ENCODE measurements at places on chromosomes 1 and 21.

DNA sequence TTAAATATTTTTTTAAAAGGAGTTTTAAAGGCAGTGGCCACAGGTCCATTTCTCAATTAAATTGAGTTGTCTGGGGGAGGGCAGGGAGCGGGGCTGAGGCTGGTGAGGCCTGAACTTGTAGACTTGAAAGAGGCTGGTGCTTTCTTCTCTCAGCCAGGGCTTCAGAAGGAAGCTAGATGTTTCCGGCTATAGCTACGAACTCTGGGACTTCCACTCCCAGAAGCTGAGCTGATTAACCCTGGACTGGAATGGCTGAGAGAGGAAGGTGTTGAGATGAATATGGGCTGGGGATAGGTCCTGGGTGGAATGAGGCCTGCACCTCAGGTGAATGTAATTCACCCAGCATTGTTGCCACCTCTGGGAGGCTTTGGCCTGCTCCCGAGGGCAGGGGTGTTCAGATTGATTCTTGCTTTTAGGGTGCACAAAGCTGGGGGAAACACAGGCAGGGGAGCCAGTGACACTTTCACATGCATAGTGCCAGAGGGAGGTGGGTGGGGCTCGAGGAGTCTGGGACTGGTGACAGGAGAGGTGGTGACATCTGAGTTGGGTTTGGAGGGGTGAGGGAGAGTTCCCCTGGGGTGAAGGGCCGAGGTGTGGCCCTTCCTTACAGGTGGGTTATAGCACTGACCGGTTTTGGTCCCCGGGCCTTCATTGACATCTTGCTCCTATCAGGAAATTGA lies 18.2 kb downstream of the LDLRAP1 start:
- no peak for DNase-seq

GRCh38 chr1:147669469-147670318 lies 630 bp downstream of the ACP6 start:
- DNase-seq, result peak; percentile 61

- peak; percentile 84 for DNase-seq
Observed at GRCh38 chr1:109391157-109391556, 6.6 kb downstream of the SORT1 start.

DNA sequence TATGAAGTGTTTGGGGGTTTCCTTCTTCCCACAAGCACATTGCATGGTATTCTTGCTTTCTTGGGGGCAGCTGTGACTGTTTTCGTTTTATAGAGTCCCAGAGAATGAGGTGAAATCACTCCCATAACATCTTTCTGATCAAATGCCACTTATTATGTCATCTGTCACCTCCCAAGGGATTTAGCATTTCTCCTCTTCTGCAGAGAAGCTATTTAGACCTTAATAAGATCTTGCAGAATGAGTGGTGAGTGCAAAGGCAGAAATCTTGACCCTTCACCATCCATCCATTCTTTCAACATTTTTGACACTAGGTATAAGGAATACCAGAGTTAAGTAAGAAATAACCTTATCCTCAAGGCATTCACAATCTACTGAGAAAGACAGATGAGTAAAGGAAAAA lies 318.6 kb upstream of the POU3F1 start:
- DNase-seq, result no peak

DNA sequence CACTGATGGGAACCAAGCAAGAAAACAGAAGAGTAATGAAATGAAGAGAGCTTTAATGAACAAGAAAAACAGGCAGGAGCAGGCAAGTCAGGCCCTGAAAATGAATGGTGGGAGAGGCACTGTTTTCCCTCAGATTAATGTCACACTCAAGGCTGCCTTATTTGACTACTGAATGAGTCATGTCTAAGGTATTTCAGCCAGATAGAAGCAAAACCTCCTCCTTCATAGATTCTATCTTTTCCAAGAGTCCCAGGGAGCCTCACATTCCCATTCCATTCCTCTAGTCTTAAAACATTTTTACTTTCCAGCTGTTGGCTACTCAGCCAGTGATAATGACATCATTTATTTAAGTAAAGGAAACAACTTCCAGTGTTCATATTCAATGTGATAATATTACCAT lies 228.4 kb upstream of the NRIP1 start:
- DNase-seq, result peak; percentile 96

DNA sequence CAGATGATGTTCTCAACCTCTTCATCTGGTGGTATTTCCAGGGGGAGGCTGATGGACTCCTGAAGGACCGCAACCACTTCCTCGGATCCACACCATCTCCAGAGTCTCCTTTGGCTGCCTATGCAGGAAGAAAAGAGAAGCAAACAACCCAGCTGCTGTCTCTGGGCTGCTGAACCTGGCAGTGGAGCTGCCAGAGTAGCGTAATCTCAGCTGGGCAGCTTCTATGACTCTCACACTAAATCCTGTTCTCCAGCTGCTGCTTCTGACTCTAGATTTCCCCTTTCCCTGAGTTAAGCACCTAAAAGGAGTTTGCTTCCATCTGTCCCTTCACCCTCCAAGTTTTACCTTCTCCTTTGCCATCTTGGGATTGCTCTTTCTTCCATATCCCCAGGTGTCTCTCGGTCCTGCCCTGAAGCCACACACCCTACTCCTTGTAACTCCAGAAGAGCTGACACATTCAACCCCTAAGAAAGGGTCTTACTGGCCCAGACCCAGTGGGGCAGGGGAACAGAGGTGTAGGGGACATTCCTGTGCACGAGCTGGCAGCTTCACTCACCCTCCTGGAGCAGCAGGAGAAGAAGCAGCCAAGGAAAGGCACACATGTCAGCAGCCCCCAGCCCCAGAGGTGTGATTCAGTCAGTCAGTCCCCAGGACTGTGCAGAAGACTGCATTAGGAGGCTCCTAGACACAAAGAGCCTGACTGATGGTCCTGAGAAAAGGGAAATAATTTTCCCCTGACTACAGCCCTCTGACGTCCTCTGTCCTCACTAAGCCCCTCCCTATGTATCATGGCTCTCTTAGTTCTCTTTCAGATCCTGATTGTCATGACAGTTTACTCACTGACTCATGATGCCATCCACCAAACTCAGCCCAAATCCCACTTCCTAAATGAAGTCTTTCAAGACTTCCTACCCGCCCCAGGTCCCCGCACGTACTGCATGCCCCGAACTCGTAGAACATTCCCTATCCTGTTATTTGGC lies at the start of gene SLAMF9:
Gene SLAMF9, minus strand, starts transcription at position 702 of the 980 bp plus-strand sequence. Its CDS starts 100 bp downstream, at position 602.
- peak; percentile 59 for DNase-seq

DNA sequence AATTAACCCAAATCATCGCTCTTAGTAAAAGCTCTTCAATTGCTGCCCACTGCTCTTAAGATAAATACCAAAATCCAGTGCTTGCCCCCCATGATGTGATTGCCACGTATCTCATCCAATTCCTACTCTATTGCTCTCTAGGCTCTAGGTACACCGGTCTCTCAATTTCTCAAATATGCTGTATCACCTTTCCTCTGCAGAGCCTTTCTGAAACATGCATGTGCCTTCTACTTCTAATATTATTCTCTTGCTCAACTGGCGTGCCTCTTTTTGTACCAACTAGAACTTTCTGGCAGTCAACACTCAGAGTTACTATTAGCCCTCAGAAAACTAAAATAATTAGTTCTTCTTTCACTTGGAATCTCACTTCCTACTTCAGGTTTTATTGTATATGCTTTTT lies 111.7 kb upstream of the LBR start:
- DNase-seq, result no peak

- DNase-seq, result no peak
Observed at GRCh38 chr21:44889625-44890337, 16.3 kb upstream of the PTTG1IP start.

DNA sequence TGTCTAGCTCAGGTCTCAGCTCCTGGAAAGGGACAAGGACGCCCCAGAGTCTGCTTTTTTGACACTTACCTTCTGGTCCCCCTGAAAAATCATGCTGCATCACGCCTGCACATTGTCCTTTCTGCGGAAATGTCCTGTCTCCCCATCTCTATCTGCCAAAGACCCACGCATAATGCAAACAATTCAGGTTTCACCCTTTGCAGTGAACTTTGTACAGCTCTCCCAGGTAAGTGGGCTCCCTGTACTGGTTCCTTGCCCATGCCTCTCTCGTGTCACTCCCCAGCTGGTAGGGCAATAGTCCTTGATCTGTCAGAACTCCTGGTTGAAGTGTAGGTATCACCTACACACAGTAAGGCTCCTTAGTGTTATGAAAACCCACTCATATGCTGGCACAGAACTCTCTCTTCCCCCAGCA lies 102.9 kb upstream of the IRF2BP2 start:
- no peak for DNase-seq

DNA sequence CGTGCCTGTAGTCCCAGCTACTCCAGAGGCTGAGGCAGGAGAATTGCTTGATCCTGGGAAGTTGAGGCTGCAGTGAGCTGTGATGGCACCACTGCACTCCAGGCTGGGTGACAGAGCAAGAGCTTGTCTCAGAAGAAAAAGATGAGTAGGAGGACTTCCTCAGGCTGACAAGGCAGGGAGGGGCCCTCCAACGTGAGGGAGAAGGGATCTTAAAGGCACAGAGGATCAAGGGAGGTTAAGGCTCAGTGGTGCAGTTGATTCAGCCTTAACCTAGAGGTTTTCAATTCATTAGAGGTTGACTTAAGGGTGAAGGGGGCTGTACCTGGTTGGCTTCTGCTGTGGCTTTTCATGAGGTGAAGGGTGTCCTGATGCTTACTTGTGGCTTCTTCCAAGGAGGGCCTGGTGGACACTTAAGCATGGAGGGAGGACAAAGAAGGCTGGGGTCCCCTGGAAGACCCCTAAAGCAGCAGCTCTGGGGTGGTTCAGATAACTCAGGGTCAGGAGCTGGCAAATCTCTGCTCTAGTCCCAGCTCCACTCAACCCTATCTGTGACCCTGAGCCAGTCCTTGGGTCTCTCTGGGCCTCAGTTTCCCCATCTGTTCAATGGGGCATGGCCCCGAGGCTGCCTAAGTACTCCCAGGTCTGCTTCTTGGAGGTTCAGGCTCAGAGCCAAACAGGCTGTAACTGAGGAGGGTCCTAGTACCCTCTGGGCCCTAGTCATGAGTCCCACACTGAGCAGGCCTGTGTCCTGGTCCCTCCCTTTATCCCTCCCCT lies 6.3 kb downstream of the EXTL1 start:
- DNase-seq, result peak; percentile 16

GRCh38 chr1:68383092-68383491 lies 66.7 kb downstream of the RPE65 start:
- DNase-seq, result no peak

GRCh38 chr1:47859092-47859743 lies 138.0 kb downstream of the TRABD2B start:
- no peak for DNase-seq

DNA sequence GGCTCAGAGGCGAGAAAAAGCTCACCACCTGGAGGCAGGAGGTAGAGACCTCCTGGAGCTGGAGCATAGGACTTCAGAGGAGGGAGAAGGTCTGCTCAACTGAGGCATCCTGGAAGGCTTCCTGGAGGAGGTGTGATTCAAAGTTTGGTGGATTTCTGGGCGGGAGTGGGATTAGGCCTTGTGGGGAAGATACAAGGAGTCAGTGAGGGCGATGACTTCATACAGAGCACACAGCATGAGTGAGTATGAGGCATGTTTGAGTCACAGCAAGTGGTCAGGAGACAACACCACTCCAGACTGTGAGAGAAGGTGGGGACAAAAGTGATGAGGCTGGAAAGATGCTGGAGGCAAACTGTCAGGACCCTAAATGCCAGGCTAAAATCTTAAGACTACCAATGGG lies 77.6 kb downstream of the MATN1 start:
- no peak for DNase-seq

All from fibroblast of lung (primary cell).